Endothelial cell of umbilical vein (primary cell): ENCODE measurements at places on chromosomes 6 and 20. TPM values are rescaled to one million over a fixed set of nuclear protein-coding genes. Genes with fewer than 3 reads are reported as not detected.

Gene RAB23
- 3.3 and 3.4 TPM in 2 replicates for polyA plus RNA-seq

Gene AGER
- polyA plus RNA-seq = 4.6 and 5.1 TPM in 2 replicates

Gene AVP
- not detected in 2 replicates for polyA plus RNA-seq

Gene MYL9
- polyA plus RNA-seq = 41.7 and 55.7 TPM in 2 replicates

Gene MTHFD1L
- 31.8 and 40.2 TPM in 2 replicates for polyA plus RNA-seq

Gene ZNF831
- not detected in 2 replicates for polyA plus RNA-seq

Gene CDYL
- 7.5 and 10.2 TPM in 2 replicates for polyA plus RNA-seq

Gene CSE1L
- 26.1 and 35.1 TPM in 2 replicates for polyA plus RNA-seq

Gene KIF13A
- polyA plus RNA-seq = 24.8 and 24.9 TPM in 2 replicates

Gene ETV7
- polyA plus RNA-seq = 0.23 and 0.65 TPM in 2 replicates

Gene SLC25A27
- polyA plus RNA-seq = 1.6 and 3.3 TPM in 2 replicates

DNA sequence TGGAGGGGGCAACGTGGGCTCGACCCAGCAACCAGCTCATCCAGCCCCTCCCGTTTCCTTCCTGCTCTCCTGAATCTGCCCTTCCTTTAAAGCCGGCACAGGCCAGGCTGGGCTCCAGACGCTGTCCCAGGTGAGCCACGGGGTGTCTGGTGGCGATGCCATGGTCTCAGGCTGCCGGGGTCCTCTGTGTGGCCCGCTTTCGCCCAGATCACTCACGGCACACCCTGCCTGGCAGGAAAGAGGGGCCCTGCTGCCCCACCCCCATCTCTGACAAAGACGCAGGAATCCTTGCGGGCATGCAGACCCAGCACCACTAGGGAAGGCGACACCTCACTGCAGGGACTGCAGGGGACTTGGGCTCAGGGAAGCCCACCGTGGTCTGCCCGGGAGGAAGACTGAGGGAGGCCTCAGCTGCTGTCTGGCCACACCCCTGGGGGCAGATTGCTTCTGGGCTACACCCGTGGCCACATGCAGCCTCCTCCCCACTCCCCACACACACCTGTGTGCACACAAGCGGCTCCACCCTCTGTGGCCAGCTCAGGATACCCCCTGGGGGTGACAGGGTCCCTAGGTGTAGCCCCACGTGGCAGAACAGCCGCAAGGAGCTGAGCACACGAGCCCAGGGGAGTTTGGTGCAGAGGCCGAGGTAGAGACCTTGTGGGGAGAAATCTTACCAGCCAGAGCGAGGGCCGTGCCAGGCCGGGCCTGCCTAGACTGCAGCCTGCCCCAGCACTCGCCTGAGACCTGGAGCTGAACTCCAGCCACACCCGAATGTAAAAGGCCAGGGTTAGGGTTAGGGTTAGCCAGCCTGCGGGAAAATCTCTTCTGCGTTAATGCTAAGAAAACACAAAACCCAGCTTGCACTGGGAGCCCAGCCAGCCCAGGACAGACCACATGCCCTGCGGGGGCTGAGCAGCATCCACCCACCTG is 104.6 kb downstream of the DLL1 start:
- H3K4me3 ChIP-seq = no peak overlapping the region
- H3K27me3 ChIP-seq = no peaks in the 10 kb centered on the region
- no peak overlapping the region for H3K27ac ChIP-seq
- DNase-seq = no peak

- no peak overlapping the region for H3K27ac ChIP-seq
- H3K36me3 ChIP-seq = peaks cover 2% of the 10 kb centered on the region
- H3K27me3 ChIP-seq = no peaks in the 10 kb centered on the region
- H3K4me1 ChIP-seq = no peaks in the 10 kb centered on the region
These were observed 35.8 kb downstream of the NFATC2 start for GRCh38 chr20:51506527-51507215.

GRCh38 chr6:35922139-35922554 is 1.2 kb upstream of the SRPK1 start:
- H3K36me3 ChIP-seq = no peaks in the 10 kb centered on the region
- no peaks in the 10 kb centered on the region for H3K27me3 ChIP-seq
- no peak for DNase-seq
- H3K4me1 ChIP-seq = peaks cover 25% of the 10 kb centered on the region

DNA sequence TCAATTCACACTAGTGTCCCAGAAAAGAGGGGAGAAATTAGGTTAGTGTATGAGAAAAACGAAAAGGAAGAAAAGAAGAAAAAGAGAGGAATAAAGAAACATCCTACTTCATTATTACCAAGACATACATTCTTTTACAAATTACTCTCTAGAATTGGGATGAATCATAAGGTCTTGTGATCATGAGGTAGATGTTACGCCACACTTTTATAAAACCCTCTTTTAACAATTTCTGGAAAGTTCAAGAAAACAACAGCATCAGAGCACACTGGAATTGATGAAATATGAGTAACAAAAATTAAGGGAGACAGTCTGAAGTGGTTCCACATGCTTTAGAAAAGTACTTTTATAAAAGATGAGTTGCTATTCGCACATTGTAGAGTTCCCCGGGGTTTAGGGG is 32.6 kb upstream of the NRSN1 start:
- no peaks in the 10 kb centered on the region for H3K36me3 ChIP-seq
- no peaks in the 10 kb centered on the region for H3K27me3 ChIP-seq
- H3K4me1 ChIP-seq = no peaks in the 10 kb centered on the region
- no peak for DNase-seq

- H3K27me3 ChIP-seq = peaks cover 2% of the 10 kb centered on the region
- H3K4me1 ChIP-seq = peaks cover 4% of the 10 kb centered on the region
- no peak overlapping the region for H3K4me3 ChIP-seq
- H3K36me3 ChIP-seq = no peaks in the 10 kb centered on the region
- H3K27ac ChIP-seq = no peak overlapping the region
These were observed 170.9 kb downstream of the GJA10 start for GRCh38 chr6:90065173-90065572.

GRCh38 chr6:3321042-3321441 is 62.3 kb downstream of the PSMG4 start:
- H3K4me3 ChIP-seq = no peak overlapping the region
- DNase-seq = no peak
- H3K4me1 ChIP-seq = peaks cover 23% of the 10 kb centered on the region
- H3K36me3 ChIP-seq = no peaks in the 10 kb centered on the region
- H3K27me3 ChIP-seq = no peaks in the 10 kb centered on the region

GRCh38 chr6:32568561-32568960 is 21.1 kb downstream of the HLA-DRB1 start:
- H3K36me3 ChIP-seq = no peaks in the 10 kb centered on the region
- no peak for DNase-seq

GRCh38 chr20:47055699-47056369 is 161.2 kb downstream of the EYA2 start:
- no peaks in the 10 kb centered on the region for H3K4me1 ChIP-seq
- DNase-seq = no peak
- H3K4me3 ChIP-seq = no peak overlapping the region
- no peak overlapping the region for H3K27ac ChIP-seq
- no peaks in the 10 kb centered on the region for H3K27me3 ChIP-seq
- H3K36me3 ChIP-seq = no peaks in the 10 kb centered on the region

DNA sequence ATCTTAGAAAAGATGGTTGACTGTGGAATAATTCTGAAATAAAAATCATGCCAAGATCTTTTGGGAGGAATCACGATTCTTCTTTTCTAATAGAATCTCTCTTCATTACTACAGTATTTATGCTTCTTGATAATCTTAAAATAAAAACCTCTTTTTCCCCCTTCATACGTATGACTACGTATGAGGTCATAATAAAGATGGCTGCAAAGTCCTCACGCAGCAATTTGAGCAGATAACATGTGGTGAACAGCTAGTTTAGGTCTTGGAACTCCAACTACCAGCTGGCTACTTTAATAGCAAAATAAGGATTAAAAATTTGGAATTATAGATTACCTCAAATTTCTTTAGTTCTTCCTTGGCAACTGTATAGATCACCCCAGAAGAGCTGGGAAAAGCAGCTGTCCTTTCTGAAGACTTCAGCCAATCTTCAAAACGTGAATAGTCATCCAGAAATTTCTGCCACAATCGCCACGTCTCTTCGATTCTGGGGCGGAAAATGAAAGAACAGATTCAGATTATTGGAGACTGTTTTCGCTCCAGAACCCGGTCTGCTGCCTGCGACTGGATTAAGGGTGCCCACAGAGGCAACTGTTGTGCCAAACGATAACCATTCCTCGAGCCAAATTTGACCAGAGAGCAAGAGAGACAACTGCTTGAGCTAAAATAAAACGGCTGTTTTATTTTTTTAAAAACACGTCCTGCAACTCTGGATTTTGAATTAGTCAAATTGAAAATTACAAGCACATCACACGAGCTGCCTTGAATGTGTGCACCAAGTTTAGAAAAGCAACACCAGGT is 347.3 kb downstream of the ESR1 start:
- DNase-seq = no peak
- H3K27ac ChIP-seq = no peak overlapping the region
- no peak overlapping the region for H3K4me3 ChIP-seq
- H3K27me3 ChIP-seq = no peaks in the 10 kb centered on the region

GRCh38 chr20:24763386-24764026 is 185.6 kb upstream of the CST7 start:
- H3K27me3 ChIP-seq = no peaks in the 10 kb centered on the region
- no peak overlapping the region for H3K27ac ChIP-seq

DNA sequence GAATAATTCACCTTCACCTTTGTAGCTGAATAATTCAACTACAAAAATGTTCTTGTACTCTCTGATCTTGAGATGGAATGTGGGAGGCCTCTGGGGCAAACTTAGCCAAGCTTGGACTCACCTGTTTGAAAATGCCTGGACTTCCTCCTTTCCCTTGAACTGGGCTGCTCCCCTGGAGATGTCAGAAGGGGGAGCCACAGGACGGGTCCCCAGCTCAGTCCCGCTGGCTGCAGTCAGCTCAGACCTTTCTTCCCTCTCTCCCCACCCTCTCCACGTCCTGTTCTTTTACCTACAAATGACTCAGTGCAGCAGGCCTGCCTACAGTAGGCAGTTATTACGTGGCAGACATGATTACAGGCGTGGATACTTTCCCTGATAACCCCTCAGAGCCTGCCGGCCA is 131.5 kb upstream of the RALGAPA2 start:
- H3K36me3 ChIP-seq = no peaks in the 10 kb centered on the region
- H3K4me1 ChIP-seq = no peaks in the 10 kb centered on the region
- DNase-seq = no peak
- H3K27ac ChIP-seq = no peak overlapping the region
- no peak overlapping the region for H3K4me3 ChIP-seq
- H3K27me3 ChIP-seq = peaks cover 2% of the 10 kb centered on the region

GRCh38 chr6:155400654-155400965 is 55.0 kb downstream of the NOX3 start:
- no peak overlapping the region for H3K27ac ChIP-seq
- DNase-seq = no peak
- H3K36me3 ChIP-seq = no peaks in the 10 kb centered on the region
- no peak overlapping the region for H3K4me3 ChIP-seq

DNA sequence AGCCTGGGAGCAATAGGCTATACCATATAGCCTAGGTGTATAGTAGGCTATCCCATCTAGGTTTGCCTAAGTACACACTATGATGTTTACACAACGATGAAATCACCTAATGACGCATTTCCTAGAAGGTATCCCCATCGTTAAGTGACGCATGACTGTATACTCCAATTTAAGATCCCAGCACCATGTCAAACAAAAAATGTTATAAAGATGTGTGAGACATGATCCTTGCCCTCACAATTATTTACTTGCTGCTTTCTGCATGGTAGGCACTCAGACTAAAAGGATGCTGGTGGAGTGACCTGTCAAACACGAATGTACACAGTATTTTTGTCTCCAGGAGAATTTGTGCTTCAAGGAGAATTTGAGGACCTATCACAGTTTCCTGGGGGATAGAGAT is 32.3 kb downstream of the SNAP25 start:
- H3K36me3 ChIP-seq = no peaks in the 10 kb centered on the region
- H3K27ac ChIP-seq = no peak overlapping the region
- H3K4me3 ChIP-seq = no peak overlapping the region
- H3K27me3 ChIP-seq = no peaks in the 10 kb centered on the region
